ENCODE measurements at places on chromosomes 1 and 21.

GRCh38 chr1:168468042-168468809 lies 75.6 kb downstream of the XCL2 start:
- peak; percentile 70 for DNase-seq

- no peak for DNase-seq
Measured at GRCh38 chr1:204437796-204438570, 26.4 kb upstream of the PPP1R15B start.

DNA sequence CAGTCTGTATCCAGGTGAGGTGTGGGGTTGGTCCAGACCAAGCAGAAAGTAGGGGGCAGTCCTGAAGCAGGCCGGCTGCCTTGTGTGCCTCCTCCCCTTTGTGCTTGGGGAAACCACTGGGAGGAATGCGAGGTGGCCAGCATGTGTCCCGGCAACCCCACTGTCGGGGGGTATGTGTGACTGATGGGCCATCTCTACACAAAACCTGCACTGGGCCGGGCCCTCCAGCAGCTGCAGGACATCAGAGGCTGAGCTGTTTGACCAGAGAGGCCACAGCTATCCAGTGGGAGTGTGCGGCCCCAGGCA lies 33.3 kb downstream of the TMEM51 start:
- DNase-seq: no peak

DNA sequence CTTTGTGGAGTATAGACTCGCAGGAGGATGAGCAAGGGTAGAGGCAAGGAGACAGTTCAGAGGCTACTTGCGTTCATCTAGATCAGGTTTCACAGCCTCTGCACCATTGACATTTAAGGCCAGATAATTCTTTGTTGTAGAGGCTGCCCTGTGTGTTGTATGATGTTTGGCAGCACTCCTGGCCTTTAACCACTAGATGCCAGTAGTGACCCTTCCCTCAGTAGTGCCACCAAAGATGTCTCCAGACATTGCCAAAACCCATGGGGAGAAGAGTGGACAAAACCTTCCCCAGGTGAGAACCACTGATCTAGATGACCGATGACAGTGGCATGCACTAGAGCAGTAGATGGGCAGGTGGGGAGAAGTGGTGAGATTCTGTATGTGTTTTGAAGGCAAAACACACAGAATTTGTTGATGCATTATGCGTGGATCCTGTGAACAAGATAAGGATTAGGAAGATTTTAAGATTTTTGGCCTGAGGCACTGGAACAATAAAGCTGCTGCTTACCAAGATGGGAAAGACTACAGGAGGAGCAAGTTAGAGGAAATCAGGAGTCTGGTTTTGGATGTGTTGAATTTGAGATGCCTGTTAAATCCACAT lies 9.9 kb upstream of the COG2 start:
- DNase-seq: no peak

- DNase-seq: no peak
Measured at GRCh38 chr1:110172001-110172400, 21.7 kb downstream of the SLC6A17 start.

DNA sequence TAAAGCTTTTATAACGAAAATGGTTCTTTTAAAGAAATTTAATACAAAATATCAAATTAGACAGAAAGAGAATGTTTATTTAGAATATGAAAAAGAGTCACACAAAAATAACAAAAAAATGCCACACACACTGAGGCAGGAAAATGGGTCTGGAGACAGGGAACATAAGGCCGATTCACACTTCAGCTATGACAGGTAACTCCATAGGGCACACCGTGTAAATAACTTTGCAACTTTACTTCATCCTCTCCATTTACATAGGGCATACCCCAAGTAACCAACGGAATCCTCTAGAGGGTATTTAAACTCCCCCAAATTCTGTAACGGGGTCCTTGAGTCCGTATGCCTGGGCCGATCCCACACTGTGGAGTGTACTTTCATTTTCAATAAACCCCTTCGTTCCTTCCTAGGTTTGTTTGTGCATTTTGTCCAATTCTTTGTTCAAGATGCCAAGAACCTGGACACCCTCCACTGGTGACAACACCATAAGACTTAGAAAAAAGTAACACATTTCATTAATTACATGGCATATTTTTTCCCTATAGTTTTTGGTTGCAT lies 23.1 kb upstream of the PTGS2 start:
- DNase-seq: no peak

- DNase-seq: no peak
Measured at GRCh38 chr1:54325703-54326461, 80.3 kb downstream of the SSBP3 start.

GRCh38 chr1:24203404-24203803 lies 16.3 kb upstream of the IFNLR1 start:
- DNase-seq: no peak

DNA sequence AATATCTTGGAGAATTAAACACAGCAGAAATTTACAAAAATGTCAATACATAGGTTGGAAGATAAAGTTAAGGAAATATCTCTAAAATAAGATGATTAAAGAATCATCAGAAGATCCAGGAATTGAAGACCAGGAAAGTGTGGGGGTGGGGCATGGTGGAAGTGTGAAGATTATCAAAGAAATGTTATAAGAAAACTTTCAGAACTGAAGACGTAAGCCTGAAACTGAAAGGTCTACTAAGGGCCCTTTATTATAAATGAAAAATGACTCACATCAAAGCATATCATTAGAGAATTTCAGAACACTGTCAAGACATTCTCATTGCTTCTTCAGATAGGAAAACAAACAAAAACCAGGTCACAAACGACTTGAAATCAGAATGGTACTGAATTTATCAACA lies 92.4 kb upstream of the DPT start:
- no peak for DNase-seq

GRCh38 chr1:55179177-55179835 lies 35.9 kb downstream of the USP24 start:
- DNase-seq: peak; percentile 41

GRCh38 chr21:43025636-43026180 lies 49.9 kb downstream of the CBS start:
- DNase-seq: peak; percentile 40

DNA sequence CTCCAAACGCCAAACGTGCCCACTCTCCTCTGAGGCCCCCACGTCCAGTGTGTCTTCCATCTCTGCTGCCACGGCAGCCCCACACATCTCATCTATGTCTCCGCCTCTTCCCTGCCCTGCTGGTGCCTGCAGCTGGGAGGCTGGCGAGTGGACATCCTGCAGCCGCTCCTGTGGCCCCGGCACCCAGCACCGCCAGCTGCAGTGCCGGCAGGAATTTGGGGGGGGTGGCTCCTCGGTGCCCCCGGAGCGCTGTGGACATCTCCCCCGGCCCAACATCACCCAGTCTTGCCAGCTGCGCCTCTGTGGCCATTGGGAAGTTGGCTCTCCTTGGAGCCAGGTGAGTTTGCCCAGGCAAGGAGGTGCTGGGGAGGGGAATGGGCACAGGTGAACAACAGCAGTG lies 8.6 kb downstream of the ADAMTSL4 start:
- DNase-seq: peak; percentile 1

- no peak for DNase-seq
Measured at GRCh38 chr1:46184920-46185658, 8.8 kb upstream of the P3R3URF start.

- peak; percentile 56 for DNase-seq
Measured at GRCh38 chr1:214296860-214297745, 16.1 kb downstream of the SMYD2 start.

DNA sequence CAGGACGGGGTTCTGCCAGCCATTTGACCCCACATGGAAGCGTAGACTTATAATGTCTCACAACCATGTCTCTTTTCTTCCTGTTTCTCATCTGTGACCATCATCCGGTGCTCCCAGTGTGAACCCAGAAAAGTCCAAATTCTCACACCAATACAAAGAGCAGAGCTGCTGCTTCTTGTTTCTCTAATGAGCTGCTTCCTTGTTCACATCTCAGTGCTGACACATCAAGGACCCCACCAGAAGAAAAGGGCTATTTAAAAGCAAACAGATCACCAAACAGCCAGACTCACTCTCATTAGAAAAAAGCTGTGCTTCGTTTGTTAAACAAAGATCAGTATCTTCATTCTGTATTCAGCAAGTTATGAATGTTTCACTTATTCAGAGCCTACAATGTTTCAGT lies 835 bp upstream of the LCE1D start:
- DNase-seq: no peak

- no peak for DNase-seq
Measured at GRCh38 chr1:165356876-165357275, 361 bp upstream of the LMX1A start.

DNA sequence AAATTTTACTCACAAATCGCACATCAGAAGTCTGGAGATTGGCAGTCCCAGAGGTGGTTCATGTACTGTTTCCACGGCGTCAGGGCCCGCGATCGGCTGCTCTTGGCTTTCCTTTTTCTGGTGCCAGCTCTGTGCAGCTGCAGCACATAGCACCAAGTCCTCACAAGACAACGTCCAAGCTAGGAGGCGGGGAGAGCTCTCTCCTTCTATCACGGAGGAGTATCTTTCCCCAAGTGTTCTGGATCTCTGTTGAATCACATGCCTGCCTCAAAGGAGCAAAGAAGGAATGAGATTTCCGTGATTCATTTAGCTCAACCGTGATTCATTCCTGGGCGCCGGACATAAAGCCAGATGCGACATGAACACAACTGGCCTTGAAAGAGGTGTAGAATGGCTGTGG lies 25.5 kb downstream of the MT1HL1 start:
- no peak for DNase-seq

DNA sequence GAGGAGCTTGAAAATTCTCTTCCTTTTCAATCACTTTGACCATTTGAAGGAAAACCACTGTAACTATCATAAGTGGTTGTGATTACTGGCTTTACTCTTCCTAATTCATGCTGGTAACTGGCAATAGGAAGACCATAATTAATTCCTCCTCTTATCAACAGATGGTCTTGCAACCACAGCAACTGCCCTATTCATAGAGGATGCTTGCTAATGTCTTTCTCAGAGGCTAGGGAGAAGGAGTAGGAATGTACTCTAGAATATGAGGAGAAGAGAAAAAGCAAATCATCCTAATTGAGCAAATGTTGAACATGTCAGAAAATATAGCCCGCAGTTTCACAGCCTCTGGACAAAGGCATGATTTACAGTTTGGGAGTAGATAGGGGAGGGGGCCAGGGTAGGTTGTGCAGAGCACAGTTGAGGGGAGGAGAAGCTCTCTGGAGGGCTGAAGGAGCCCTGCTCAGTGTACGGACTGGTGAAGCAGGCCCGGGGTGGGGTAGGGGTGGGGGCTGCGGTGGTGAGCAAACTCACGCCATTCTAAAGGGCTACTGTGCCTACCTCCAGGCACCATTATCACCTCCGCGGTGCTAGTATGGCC lies 192.9 kb downstream of the PCP4 start:
- DNase-seq: no peak

- peak; percentile 98 for DNase-seq
Measured at GRCh38 chr1:24705260-24706073, 39.8 kb upstream of the CLIC4 start.

- DNase-seq: no peak
Measured at GRCh38 chr1:4058122-4058521, 158.1 kb upstream of the C1orf174 start.

- peak; percentile 29 for DNase-seq
Measured at GRCh38 chr1:166164995-166165660, 1.7 kb downstream of the FAM78B start.

- DNase-seq: no peak
Measured at GRCh38 chr1:7591565-7591964, 179.5 kb upstream of the VAMP3 start.

GRCh38 chr1:110337704-110338308 lies 1.4 kb upstream of the RBM15 start:
- no peak for DNase-seq

GRCh38 chr1:205593967-205594366 lies 37.8 kb downstream of the ELK4 start:
- DNase-seq: no peak

DNA sequence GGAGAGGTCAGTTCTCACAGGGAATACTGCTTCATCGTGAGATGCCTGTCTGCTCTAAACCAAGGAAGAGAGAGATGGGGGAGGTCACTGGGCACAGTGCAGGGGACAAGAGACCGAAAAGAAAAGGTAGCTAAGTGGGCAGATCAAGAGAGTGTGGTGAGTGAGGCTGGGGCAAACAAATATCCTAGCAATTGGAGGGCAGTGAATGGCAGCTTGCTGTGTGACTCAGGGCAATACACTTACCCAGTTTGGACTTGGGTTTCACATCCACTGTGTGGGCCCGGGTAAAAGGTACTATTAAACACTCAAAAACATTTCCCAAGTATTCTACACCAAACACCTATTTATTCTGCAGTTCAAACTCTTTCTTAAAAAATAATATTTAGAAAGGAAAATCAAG lies 10.2 kb downstream of the PLXNA2 start:
- DNase-seq: no peak

DNA sequence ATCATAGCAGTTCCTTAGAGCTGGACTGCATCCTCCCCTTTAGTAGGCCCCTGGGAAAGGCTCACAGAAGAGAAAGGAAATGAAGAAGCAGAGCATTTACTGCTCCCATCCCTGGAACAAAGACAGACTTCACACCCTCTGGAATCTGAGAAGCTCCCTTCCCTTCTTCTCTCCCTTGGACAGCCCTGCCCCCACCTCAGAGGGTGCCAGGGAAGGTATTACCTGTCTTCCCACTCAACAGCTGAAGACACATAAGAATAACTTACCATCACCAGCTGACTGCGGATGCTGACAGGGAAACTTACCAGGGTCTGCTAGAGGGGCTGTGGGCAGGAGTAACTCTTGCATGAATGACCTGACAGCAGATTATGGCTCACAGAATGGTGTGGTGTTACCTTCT lies 14.1 kb upstream of the FAAH start:
- no peak for DNase-seq

DNA sequence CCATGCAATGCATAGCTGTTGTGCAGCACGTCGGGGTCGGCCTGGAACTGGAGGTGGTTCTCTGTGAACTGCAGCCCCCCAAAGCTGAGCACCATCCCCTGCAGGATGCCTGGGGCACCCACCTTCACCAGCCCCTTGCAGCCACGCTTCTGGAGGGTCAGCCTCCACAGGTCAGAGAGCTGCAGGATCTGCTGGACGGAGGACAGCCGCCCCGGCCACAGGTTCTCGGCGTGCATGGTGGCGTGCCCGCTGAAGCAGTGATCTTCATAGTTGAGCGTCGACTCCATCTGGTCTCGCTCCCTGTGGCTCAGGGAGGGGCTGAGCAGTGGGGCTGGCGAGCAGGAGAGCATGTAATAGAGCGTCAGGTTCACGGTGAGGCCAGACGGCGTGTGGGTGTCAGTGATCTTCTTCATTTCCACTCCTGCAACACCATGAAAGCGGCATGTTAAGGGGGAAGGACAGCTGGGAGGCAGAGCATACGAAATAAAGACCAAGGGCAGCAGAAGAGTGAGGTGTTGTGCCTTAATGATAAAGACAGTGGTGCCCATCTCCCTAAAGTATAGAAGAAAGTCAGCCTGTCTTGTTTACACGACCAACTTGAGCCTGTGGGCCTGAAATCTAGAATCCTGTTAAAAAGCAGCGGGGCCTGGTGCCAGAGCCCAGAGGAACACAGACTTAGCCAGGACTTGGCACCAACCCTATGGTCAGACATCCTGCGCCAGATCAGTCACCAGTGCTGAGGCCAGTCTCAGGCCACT lies 3.0 kb downstream of the KIAA2013 start:
- no peak for DNase-seq

DNA sequence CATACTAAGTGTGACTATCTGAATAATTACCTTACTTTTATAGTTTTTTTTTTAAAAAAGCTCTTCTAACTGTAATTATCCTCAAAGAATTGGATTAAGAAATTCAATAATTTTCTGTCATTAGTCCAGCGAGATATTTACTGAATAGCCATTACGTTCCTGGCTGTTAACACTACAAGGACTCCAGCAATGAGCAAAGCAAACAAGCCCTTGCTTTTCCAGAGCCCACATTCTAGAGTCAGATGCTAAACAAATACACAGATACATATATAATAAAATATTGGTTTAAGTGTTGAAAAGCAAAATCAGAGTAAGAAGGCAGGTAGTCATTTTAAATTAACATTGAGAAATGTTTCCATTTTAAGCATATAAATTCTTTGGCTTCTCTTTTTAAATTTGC lies 118.4 kb downstream of the ATF6 start:
- no peak for DNase-seq
